D721Med (cell line): ENCODE measurements at places on chromosomes 2 and 18.

DNA sequence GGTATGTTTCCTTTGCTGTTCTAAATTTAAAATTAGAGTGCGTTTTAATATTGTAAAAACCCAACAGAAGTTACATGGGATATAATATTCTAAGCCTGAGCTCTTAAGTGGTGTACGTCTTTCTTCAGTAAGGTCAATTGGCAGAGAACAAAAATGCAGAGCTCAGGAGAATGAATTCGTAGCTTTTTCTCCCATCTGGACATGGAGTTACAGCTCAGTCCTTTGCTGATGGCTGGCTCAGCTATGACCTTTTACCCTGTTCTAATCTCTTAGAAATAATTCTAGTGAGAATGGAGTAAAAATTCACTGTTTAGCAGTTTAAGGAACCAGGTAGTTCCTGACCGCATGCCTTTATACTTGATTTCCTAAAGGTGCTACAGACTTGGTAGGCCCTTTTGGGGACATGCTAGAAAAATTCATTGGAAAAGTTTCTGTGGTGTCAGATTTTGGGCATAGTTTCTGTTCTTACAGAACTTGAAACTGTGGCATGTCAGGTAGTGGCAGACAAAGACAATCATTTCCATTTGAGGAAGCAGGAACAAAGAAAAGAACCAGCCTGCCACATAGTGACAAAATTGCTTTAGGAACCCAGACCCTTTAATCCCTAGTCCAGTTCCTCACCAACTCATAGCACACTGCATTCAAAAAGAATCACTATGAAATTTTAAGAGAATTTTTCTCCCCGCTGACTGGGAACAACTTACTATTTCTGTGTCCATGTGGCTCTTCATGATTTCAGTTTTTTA is 566.8 kb upstream of the ZNF804A start:
- no peak for DNase-seq

DNA sequence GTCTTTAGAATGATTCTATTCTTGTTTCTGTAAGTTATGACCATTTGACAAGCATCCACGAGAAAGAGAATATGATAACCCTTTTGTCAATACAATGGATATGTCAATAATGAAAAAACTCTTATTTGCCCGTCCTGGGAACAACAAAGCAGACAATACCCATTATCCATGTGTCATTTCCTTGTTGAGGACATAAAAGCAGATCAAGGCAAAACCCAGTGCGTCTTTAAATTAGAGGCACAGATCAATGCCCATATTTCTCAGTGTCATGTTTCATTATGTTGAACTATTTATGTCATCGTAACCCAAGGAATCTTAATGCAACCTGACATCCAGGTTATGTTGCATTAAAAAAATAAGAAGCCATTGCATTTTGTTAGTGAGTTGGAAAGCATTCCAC is 365.0 kb upstream of the CELF4 start:
- DNase-seq, result no peak

DNA sequence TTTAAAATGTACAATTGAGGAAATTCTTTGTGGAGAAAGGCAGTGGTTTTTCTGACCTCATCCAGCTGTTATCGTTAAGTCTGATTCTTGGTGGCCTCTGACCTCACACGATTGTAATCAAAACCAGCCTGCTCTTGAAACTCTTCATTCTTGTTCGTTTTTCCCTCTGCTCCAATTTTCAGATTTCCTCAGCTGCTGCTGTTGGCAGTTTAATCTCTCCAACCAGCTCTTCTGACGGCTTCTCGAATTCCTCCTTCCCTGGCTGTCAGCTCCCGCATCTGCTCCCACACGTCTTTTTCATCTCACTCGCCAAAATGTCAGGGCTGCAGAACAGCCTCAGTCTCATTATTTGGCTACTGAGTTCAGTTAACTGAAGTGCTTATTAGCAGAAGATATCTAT is 136.1 kb downstream of the DCDC2C start:
- DNase-seq, result no peak

DNA sequence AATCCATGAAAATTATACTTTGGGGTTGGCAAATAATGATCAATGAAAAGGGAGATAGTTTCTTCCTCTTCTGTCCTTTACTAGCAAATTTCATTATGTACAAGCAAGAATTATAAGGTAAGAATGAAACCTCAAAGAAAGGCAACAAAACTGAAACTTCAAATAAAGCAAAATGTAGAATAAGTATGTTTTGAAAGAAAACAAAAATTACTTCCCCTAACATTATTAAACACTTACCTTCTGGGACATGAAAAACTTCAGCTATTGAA is 29.4 kb downstream of the THADA start:
- no peak for DNase-seq

DNA sequence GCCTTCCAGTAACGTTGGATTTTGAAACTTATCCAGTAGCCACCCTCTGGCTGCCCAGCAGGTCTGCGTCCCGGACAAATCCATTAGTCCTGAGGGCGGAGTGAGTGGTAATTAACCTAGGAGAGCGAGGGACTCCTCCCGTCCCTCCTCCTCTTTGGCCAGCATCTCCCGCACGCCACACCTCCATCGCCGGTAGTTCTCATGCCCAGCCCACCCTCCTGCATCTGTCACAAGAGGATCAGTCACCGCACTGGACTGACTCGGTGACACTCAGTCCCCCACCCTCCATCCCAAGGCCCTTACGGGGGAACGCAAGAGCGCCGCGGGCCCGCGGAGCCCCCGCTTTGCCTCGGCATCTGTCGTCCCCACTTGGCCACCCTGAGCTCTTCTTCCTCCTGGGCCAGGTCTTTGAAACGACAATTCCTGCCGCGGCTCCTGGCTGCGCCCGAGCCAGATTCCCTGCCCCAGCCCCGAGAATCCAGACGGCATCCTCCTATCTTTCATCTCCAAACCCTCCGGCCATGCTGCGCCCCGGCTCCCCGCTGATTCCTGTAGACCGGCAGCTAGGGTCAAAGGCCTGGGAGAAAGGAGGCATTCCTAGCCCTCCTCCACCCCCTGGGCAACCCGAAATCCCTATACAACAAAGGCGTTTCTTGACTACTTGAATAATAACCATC is 77.5 kb downstream of the EIF2AK3 start:
- DNase-seq, result no peak

DNA sequence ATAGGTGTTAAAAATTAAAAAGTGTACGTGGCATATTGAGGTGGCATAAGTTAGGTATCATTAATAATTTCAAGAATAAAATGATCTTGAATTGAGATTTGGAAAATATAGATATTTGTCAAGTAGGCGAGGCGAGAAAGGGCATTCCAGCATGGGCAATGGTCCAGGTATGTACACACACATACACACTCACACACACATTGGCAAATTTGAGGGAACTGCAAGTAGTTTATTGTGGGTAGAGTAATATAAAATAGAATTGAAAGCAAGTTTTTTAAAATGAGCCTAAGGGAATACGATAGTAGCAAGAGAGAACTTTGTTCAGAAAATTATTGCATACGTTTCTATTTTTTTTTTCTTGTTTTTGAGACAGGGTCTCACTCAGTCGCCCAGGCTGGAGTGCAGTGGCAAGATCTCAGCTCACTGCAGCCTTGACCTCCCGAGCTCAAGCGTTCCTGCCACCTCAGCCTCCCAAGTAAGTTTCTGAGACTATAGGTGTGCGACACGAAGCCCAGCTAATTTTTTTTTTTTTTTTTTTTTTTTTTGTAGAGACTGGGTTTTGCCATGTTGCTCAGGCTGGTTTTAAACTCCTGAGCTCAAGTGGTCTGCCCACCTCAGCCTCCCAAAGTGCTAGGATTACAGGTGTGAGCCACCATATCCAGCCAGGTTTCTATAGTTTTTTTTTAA is 96.7 kb upstream of the SLC39A10 start:
- no peak for DNase-seq

GRCh38 chr2:205343103-205343502 is 339.2 kb upstream of the NRP2 start:
- no peak for DNase-seq

DNA sequence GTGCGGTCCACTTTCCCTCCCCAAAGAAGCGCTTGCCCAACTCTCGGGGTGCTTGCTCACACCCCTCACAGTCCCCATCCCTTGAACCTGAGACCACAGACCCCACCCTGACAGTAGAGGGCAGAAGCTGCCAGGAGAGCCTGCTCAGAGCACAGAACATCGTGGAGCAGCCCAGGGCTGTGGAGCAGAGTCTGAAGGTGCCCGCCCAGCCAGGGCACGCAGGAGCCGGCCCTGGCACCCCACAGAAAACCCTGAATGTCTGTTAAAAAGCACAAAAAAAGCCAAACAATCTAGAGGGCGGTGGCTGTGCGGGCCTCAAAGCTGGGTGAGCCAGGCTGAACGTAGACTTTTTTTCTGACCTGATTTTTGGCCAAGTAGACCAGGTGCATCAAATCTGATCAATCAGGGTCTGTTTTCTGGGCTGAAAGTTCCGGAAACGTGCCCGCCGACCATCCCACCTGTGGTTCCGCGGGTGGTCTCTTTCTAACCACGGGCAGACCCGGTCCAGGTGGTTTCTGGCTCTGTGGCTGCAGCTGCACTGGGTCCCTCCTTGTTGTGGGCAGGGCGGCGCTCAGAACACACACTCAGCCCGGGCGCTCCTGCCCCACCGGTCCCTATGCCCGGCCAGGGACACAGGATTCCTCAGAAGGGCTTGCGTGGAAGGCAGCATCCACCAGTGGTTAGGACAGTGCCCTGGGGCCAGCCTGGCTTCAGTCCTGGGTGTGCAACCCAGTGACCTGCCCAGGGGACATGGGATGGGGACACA is 66.3 kb downstream of the SLC66A2 start:
- DNase-seq, result no peak

DNA sequence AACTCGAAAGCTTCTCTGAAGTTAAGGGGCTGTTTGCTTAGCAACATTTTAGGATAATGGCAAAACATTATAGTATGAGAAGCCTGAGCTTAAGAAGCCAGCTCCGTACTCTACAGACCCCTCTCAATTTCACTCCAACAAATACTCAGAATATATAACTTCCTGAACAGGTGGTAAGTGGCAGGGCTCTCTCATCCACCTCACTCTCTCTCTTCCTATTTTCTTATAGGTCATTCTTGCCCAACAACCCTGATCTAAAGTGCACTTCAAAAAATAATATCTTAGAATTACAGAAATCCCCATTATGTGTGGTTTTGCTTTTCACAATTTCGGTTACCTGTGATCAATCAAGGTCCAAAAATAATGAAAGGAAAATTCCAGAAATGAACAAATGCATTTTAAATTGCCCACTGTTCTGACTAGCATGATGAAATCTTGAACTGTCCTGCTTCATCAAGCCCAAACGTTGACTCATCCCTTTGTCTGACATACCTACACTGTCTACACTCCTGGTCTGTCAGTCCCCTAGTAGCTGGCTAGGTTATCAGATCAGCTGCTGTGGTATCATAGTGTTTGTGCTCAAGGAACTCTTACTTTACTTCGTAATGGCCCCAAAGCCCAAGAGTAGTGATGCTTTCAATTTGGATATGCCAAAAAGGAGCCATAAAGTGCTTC is 122.8 kb upstream of the COL5A2 start:
- DNase-seq, result no peak

DNA sequence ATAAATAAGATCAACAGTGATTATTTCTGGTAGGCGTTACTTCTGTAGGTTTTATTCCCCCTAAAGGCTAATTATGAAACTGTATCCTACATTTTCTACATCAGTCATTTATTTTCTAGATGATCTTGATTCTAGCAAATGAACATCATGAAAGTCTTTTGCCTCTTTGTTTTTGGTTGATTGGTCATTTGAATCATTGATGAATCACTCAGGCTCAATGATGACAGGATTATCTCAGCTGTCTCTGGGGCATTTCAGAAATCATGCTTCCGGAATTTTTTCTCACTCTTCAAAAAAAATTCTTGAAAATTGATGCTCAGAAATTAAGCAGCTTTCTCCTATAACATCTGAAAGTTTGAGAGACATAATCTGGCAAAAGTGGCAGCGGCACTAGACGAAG is 298.9 kb upstream of the TCF4 start:
- DNase-seq, result no peak

GRCh38 chr2:103249462-103249861 is 487.6 kb downstream of the TMEM182 start:
- no peak for DNase-seq

DNA sequence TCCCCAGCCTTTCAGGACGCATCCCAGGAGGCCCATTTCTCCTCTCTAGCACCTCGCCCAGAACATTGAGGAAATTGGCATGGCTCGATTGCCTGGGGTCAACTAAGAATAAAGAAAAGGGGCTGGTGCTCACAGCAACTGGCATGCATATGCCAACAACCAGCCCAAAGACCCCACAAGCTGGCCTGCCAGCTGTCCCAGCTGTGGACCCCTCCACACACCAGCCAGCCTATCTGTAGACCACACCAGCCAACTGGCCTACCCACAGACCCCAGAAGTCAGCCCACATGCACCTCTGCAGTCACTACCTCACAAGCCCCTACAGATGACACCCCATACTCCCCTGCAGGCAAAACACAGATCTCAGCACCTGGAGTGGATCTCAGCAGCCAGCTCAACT is 123.8 kb upstream of the ID2 start:
- DNase-seq, result no peak
